ENCODE measurements at places on chromosomes 11 and 22. TPM values are rescaled to one million over a fixed set of nuclear protein-coding genes. Genes with fewer than 3 reads are reported as not detected.
A peak's percentile ranks its signal among the peaks of the same experiment; 100 is the strongest.

The BIRC3 gene
- total RNA-seq, result 110 TPM

The INCENP gene
- 17.5 TPM for total RNA-seq

The PGA5 gene
- total RNA-seq, result 0.35 TPM

The METTL15 gene
- total RNA-seq, result 14.7 TPM

The LRRC55 gene
- total RNA-seq, result not detected

The OR56A1 gene
- 0.03 TPM for total RNA-seq

The OR8B3 gene
- not detected for total RNA-seq

The RBM4 gene
- total RNA-seq, result 125 TPM

The RRAS2 gene
- 33.2 TPM for total RNA-seq

The VSIG10L2 gene
- not detected for total RNA-seq

DNA sequence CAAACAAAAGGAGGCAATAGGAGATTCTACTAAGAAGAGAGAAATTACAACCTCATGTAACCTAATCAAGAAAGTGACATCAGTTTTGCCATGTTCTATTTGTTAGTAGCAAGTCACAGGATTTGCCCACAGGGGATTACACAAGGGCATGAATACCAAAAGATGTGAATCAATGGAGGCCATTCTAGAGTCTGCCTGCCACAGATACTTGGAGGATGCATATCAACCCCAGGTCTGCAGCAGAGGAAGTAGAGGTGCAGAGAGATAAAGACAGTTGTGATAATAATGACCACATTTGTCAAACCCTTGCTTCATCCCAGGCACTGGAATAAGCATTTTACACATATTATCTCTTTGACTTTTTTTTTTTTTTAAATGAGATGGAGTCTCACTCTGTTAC, 2.4 kb upstream of the ASCC2 start:
- no peak for DNase-seq

- DNase-seq, result no peak
These were observed 16.6 kb downstream of the TST start for GRCh38 chr22:37002633-37003032.

DNA sequence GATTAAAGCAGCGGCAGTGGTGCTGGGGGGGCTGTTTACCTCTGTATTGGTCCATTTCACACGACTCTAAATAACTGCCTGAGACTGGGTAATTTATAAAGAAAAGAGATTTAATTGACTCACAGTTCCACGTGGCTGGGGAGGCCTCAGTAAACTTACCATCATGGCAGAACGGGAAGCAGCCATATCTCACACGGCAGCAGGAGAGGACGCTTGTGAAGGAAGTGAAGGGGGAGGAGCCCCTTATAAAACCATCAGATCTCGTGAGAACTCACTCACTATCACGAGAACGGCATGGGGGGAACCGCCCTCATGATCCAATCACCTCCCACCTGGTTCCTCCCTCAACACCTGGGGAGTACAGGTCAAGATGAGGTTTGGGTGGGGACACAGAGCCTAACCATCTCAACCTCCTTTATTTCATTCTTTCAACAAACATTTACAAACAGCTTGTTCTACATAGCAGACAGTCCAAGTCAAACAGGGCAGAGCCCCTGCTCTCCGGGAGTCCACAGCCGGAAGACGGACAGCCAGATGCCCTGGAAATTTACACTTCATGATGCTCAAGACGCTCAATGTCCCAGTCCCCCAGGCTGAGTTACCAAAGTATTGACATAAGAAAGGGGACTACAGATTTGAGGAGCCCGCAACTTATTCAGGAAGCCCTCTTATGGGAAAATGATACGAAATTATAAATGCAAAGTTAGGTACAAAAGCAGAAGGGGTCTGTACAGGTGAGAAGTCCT, 26.3 kb upstream of the HMGXB4 start:
- DNase-seq, result no peak

DNA sequence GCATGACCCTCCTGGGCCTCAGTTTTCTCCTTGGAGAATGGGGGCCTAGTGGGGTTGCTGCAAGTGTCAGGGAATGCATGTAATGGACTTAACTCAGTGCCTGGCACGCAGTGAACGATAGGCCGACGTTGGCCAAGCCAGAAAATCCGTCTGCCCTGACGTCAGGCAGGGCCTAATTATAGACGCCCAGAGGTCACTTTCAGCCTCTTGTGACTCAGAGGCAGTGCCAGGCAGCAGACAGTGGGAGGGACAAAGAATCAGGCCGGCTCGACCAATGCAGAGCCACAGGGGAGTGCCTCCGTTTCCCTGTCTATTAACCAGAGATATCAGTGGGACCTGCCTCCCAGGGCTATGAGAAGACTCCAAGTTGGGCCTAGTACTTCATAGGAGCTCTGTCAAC, 115.0 kb downstream of the MN1 start:
- no peak for DNase-seq

DNA sequence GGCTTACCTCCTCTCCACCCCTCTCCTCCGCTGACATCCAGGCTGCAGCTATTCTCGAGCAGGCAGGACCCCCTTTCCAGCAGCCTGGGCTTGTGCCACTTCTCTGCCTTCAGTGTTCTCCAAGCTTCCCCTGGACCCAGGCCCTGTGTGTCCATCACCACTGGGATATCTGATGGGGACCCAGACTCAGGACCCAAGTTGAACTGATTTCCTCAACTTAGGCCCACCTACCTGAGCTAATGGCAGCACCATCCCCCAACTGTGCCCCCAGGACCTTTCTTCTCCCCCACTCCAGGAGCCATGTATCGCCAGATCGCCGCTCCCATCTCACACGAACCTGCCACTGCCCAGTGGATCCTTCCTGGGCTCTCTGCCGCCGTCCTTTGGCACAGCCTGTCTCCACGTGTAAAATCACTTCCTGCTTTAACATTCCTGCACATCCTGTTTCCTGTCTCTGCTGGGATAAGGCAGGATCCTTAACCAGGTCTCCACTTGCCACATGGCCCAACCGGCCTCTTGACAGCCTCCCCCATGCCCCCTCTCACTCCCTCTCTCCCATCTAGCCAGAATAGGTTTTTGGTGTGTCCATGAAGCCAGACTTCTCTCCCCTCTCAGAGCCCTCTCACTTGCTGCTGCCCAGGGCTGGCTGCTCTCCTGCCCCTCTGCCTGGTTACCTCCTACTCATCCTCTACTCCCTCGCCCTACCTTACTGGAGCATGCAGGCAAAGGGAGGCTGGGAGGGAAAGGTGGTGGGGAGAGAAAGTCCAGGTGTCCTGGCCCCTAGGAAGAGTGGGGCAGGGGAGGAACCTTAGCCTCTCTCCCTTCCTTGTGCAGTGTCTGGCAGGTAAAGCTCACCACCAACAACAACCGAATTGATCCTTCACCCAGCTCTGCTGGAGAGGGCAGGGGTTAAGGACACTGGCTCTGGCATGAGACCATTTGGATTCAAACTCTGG, 9.4 kb downstream of the SPATA19 start:
- no peak for DNase-seq

GRCh38 chr11:93694557-93694956, 33.1 kb downstream of the CEP295 start:
- DNase-seq, result no peak

DNA sequence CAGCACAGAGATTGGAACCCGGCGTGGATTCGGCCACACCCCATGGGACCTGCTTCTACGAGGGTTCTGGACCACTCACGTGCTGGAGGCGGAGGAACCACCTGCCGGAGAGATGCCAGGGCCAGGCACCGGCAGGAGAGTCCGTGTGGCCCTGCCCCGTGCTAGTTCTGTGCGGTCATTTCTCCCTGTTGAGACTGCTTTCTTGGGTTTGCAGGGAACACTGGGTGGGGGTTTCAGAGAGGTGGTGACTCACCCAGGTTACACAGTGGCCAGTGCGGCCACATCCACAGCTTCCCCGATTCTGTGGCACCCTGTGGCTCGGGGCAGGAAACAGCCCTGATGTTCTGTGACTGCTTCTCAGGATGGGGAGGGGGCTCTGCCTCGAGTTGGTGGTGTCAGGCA, 3.6 kb upstream of the PHLDA2 start:
- DNase-seq, result no peak

DNA sequence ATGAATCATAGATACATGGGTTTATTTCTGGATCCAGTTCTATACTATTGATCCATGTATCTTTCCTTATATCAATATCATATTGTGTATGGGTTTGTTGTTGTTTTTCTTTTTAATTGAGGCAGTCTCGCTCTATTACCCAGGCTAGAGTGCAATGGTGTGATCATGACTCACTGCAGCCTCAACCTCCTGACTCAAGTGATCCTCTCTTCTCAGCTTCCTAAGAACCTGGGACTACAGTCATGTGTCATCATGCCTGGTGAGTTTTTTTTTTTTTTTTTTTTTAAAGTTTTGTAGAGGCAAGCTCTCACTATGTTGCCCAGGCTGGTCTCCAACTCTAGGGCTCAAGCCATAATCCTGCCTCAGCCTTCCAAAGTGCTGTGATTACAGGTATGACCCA, 1589.4 kb upstream of the TENM4 start:
- no peak for DNase-seq

GRCh38 chr11:109864834-109865547, 228.2 kb upstream of the ZC3H12C start:
- peak; percentile 7 for DNase-seq

DNA sequence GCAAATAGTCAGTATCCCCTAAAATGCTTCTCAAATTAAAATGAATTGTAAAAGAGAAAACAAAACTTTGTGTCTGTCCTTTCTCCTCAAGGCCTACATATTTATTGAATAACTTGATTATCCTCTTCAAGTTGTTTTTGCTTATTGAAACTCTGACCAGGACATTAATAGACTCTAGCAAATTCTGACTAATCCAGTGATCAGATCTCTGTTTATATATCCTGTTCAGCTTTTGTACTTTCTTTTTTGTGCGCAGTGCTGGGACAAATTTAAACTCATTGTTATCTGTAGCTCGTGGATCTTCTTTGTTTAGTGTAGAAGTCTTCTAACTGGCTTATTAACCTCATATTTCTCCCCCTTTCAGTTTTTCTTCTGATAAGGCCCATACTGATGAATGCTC, 139.9 kb upstream of the SORL1-AS1 start:
- DNase-seq, result no peak

DNA sequence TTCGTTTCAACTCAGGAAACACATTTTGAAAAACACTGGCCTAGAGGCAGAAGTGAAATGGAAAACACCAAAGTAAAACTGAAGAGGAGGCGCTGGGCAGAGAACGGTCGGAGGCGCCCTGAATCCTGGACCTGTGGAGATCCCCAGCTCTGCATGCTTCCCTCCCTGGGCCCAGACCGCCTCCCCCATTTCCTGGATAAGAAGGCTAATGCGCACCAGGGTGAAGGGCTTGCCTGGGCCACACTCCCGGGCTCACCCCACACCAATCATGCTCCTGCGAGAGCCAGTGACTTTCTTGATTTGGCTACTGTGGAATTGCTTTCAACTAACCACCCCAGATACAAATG, 167.1 kb downstream of the CRYBB2 start:
- no peak for DNase-seq

- DNase-seq, result no peak
These were observed 420.7 kb upstream of the CADM1 start for GRCh38 chr11:115924744-115925567.

DNA sequence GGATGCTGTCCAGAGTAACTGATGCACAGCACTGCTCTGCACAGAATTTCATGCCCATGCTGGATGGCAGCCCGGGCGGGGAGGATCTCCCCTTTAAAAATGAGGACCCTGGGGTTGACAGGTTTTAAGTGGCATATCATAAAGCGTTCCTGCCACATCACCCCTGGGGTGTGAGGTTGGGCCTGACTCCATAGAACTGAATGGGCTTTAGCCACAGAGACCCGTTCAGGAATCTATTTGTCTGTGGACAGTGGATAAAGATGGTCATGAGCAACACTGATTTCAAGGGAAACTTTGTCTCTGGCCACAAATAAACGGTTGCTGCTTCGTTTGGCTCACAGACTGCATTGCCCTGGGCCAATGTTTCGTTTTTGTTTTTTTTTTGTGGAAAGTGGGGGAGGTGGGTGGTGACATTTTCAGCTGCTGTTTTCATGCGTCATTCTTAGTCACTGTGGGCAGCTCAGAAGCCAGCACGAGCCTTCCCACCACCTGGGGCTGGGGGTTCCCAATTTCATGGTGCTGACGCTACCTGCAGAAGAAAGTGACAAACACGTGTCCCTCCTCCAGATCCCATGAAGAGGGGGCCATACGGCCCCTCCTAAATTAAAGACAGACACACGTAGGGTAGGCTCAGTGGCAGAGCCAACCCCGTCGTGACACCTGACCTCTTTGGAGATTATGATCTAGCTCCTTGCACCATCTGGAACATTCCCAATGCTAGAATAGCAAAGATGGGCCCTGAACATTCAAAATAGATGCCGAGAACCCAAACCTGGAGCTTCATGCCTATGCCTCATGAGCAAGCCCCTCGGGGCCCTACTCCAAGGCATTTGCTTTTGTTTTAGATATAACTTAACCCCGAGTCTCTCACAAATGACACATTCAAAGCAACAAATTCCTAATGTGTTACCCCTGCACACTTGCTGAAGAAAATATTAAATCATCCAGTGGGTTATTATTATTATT, 54.8 kb upstream of the PHF21B start:
- DNase-seq, result no peak

GRCh38 chr11:4916581-4916980, 2.6 kb downstream of the OR51G2 start:
- peak; percentile 55 for DNase-seq

GRCh38 chr11:10401256-10401655, 53.8 kb upstream of the AMPD3 start:
- DNase-seq, result no peak
